NCI-H526 treated with DMSO at 0.1 percent for 48 hours (cell line): ENCODE measurements at places on chromosomes 7 and 10.

DNA sequence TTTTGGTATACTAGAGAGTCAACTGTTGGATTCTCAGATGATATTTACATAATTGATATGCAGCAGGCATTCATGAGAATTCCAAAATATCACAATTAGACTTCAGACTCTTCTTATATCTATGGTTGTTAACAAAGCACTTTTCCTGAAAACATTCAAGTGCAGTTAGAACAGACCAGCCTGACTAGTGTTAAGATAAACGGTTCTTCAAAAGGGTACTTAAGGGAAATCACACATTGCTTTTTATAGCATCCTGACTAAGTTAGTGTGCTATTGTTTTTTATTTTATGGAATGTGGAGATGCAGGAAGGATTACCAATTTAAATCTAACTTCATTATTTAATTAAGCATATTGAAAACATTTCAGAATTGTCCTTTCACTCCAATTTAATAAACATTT lies 405.1 kb downstream of the PLXDC2 start:
- no peak for DNase-seq

DNA sequence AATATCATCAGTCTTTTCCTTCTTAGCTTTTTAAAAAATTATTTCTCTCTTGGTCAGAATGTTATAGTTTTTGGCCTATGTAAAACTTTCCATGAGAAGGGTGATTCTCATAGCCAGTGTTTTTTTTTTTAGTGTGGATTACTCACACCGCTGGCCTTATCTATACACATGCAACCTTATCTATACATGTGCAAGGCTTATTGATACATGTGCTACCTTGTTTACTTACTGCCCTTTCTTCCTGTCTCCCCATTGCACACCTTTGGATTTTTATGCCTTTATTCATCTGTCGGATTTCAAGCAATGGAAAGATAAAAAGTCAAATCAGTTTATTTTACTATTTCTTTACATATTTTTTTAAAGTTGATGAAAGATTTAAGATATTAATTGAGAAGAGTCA lies 660.0 kb upstream of the FZD8 start:
- no peak for DNase-seq

- no peak for DNase-seq
These were observed 43.3 kb downstream of the DOCK4 start for GRCh38 chr7:112162784-112163506.

- no peak for DNase-seq
These were observed 306.9 kb downstream of the FRMD4A start for GRCh38 chr10:14023673-14024328.

GRCh38 chr7:41655426-41655825 lies 47.5 kb downstream of the INHBA start:
- DNase-seq = no peak

GRCh38 chr7:22269963-22270362 lies 87.0 kb downstream of the RAPGEF5 start:
- peak; percentile 54 for DNase-seq

DNA sequence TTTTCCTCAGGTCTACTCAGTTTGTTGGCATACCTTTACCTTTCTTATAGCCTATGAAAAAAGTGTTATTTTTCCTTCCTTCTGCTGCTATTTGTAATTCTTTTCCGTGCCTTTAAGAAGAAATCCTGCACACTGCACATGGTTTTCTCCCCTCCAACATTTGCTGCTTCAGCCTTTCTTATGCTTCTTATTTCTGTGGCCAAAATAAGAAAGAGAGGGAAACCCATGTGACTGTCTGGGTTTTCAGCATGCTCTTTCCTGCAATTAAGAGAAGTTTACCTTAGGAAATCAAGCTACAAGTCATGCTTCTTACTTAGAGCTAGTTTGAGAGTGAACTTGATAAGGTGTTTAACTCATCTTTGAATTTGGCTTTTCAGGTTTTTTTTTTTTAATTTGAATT lies 11.0 kb downstream of the TBC1D12 start:
- no peak for DNase-seq

GRCh38 chr7:40105879-40106473 lies 28.4 kb downstream of the MPLKIP start:
- no peak for DNase-seq

GRCh38 chr7:81231301-81231838 lies 312.5 kb upstream of the SEMA3C start:
- no peak for DNase-seq
